ENCODE measurements at places on chromosomes 16 and 17.

DNA sequence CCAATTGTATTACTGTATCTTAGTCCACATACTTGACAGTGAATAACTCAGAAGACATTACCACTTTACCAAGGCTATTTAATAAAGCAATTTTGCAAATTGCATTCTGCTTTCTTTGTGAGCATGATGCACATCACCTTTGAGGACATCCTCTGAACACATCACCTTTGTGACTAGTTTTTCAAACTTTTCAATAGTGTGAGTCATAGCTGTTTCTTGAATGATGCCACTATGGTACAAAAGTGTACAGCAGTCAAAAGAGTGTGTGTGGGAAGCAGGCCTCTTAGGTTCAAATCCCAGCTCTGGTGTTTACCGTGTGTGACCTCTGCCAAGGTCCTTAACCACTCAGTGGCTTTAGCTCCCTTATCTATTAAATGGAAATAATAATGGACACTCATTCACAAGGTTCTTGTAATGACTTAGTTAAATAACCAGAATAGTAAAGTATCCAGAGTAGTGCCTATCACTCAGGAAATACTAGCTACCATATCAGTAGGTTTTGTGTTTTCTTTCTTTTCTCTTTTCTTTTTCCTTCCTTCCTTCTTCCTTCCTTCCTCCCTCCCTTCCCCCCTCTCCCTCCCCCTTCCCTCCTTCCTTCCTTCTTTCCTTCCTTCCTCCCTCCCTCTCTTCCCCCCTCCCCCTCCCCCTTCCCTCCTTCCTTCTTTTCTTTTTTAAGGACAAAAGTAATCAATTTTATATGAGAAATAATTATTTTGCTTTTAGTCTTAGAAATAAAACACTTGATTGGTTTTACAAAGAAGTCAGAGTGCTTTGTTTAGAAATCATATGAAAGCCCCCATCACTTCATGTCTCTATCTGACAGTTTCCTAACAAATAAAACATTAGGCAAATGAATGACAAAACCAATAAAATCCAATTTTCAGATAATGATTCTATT lies 178.9 kb downstream of the MYO1D start:
- DNase-seq: no peak

- no peak for DNase-seq
Observed at GRCh38 chr17:79960788-79961522, 74.7 kb downstream of the TBC1D16 start.

- DNase-seq: peak; percentile 17
Observed at GRCh38 chr16:52547004-52547833, at the start of gene TOX3. TOX3 (minus strand) TSS chr16:52547143; CDS start chr16:52546723, 420 bp downstream.

DNA sequence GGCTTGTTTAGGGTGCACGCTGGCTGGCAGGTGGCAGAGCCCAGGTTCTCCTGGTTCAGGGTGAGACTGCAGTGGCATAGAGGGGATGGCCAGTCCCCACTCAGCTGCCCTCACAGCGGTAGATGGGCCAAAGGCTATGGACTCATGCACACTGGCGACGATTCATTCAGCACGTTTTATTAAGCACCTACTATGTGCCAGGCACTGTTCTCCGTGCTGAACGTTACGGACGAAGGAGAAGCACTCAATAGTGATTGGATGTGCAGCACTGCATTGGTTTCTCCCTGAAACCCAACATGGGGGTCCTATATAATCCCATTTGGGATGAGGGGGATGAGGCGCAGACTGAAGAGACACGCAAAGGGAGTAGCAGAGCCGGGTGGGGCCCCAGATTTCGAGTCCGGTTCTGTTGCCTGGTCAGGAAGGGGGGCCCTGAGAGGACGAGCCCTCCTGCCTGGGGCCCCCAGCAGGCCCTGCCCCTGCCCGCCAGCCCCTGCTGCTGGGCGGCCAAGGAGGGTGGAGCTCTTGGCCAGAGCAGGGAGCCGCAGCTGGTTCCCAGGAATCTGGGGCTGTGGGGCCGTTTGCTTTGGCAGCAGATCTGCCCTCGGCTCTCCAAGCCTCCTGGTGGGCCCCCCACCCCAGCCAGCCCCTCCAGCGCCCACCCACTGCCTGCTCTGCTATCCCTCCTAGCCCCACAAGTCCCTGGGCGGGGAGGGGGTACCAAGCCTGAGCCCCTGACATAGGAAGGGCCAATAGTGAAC lies 8.8 kb downstream of the GLIS2 start:
- no peak for DNase-seq

DNA sequence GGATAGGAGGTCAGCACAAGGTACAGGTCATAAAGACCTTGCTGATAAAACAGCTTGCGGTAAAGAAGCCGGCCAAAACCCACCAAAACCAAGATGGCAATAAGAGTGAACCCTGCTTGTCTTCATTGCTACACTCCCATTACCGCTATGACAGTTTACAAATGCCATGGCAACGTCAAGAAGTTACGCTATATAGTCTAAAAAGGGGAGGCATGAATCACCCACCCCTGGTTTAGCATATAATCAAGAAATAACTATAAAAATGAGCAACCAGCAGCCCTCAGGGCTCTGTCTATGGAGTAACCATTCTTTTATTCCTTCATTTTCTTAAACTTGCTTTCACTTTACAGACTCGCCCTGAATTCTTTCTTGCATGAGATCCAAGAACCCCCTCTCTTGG lies 1.0 kb upstream of the HSBP1 start:
- DNase-seq: no peak

- DNase-seq: peak; percentile 3
Observed at GRCh38 chr16:75495076-75495674, at the start of gene CHST6. CHST6 (minus strand) TSS chr16:75495441; CDS start chr16:75479828, 15,613 bp downstream.

DNA sequence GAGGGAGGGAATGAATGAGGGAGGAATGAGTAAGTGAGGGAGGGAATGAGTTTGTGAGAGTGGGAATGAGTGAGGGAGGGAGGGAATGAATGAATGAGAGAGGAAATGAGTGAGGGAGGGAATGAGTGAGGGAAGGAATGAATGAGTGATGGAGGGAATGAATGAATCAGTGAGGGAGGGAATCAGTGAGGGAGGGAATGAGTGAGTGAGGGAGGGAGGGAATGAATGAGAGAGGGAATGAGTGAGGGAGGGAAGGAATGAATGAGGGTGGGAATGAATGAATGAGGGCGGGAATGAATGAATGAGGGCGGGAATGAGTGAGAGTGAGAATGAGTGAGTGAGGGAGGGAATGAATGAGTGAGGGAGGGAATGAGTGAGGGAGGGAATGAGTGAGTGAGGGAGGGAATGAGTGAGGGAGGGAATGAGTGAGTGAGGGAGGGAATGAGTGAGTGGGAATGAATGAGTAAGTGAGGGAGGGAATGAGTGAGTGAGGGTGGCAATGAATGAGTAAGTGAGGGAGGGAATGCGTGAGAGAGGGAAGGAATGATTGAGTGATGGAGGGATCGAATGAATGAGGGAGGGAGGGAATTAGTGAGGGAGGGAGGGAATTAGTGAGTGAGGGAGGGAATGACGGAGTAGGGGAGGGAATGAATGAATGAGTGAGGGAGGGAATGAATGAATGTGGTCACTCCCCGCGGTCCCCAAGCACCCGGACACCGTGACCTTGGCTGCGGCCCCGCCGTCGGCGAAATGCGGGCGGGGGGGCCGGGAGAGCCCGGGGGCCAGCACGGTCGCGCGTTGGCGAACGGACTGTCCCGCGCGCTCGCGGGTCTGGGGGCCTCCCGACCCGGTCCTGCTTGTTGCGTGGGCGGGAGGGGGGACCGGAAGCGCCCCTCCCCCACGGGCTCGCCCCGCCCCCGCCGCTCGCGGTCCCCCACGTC lies 1.1 kb upstream of the UBE2I start:
- DNase-seq: no peak

DNA sequence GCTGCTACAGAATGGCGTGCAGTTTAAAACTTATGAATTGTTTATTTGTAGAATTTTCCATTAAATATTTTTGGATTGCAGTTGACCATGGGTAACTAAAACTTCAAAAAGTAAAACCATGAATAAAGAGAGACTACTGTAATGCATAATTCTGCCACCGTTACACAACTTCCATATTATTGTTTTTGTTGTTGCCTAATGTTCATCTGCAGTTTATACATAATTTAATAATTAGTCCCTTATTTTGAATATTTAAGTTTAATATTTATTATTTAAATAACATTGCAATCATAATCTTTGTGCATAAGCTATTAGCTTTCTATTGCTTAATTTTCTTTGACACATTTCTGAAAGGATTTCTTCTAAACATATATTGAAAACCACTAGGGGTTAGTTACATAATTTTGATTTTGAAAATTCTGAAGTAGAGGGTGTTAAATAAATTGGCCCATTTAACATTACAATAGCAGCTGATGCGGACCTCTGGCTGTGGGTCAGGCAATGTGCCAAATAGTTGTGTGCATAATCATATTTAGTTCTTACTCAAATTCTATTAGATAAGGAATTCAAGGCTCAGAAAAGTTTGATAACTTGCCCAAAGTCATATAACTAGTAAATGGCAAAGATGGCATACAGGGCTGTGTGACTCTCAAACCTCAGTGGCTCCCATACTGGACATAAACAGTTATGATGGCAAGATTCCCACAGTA lies 31.1 kb downstream of the PPM1E start:
- DNase-seq: no peak

GRCh38 chr16:75461575-75461974 lies 2.9 kb downstream of the TMEM170A start:
- no peak for DNase-seq

DNA sequence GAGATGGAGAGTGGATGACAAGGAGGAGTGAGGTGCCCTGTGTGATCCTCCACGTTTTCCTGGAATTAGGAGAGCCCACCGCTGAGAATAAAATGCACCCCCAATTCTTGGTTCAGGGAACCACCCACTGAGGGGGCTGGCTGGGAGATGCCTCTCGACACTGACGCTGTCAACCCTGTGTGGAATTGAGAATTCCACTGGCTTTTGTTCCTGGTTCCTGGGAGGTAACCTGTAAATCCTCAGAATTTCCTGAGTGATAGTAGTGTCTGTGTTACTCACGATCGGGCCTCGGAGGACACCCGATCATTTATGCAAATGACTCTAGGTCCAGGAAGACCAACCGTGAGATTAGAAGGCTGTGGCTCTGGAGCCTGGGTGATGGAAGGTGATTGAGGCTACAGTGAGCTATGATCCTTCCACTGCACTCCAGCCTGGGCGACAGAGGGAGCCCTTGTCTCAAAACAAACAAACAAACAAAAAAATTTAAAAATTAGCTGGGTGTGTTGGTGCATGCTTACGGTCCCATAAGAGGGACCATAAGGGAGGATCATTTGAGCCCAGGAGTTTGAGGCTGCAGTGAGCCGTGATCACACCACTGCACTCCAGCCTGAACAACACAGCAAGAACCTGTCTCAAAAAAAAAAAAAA lies 11.7 kb upstream of the PRPSAP1 start:
- DNase-seq: no peak

DNA sequence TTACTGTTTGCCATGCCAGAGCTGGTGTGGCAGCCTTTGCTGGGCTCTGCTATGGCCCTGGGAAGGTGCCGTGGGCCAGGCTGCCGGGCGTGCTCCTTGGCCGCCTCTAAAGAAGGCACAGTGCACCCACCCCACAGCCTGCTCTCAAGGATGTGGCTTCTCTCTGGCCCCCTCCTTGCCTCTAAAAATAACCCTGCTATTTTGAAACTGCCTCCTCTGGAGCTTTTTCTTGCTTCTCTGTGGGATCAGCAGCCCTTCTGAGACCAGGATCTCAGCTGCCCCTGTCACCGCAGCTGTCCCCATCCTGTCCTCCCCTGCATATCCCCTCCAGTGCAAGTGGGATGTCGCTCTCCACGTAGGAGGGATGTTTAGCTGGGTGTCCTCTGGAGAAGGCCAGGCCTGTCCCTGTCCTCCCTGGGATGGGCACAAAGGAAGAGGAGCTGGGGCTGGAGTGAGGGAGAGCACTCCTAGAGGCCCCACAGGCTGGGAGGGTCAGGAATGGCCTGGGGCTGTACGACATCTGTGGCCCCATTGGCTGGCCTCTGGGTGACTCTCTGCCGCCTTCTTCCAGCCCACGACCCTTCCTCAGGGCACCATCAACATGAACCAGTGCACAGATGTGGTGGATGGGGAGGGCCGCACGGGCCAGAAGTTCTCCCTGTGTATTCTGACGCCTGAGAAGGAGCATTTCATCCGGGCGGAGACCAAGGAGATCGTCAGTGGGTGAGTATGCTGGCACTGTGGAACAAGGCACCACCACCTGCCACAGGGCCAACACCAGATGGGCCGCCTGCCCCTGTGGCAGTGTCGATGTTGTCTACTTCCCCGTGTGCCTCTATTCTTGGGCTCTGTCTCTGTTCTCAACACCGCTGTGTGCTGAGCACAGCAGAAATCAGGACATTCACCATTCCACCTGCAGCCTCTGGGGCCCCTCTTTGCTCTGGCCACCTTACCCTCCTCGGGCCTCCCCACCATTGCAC lies 79.7 kb downstream of the PLD6 start:
- DNase-seq: no peak
